ENCODE measurements at places on chromosomes 1 and 21.

GRCh38 chr21:32215306-32215685, 63.6 kb downstream of the MIS18A start:
- no peak for DNase-seq

DNA sequence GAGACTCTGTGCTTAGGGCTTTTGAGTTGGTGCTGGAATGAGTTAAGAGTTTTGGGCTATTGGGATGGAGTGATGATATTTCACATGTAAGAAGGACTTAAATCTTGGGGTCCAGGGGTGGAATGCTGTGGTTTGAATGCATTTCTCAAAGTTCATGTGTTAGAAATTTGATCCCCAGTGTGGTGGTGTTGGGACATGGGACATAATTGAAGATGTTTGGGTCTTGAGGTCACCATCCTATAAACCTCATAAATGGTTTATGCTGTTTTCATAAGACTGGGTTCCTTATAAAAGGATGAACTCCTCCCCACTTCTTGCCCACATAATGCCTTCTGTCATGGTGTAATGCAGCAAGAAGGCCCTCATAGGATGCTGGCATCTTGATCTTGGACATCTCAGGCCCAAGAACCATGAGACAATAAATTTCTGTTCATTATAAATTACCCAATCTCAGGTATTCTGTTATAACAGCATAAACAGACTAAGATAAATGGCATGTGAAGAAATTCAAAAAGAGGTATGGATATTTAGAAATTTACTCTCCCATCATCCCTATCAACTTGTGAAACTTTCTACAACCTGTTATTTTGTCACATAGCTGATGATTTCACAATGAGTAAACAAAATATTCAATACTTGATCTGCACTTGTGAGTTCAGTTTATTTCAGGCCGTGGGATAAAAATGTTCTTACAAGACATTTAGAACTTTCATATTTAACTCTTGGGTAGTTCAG, 48.0 kb upstream of the NEK7 start:
- no peak for DNase-seq

DNA sequence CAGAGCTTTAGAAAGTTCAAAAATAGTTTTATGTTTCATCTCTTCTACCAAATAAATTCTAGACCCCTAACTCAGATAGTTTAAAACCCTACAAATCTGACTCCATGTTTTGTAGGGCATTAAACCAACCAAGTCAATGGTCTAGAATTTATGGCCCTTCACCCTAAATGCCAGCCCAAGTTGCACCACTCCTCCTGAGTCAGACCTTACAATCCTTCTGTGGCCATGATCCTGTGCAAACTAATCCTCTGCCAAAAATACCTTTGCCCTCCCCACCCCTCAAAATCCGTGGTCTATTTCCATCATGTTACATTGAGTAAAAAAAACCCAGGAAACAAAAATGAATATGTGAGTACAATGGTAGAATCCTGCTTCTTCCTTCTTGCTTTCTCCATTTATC, 179.3 kb downstream of the NR5A2 start:
- no peak for DNase-seq

- DNase-seq, result no peak
Measured at GRCh38 chr1:22253012-22253790, 110.3 kb upstream of the WNT4 start.

GRCh38 chr1:169044296-169044695, 62.2 kb upstream of the ATP1B1 start:
- peak; percentile 6 for DNase-seq

Data from activated T-cell treated with anti-CD3 and anti-CD28 coated beads, Interleukin-2, amount 50 U/mL, for 4 hours (primary cell).